GM23338 (cell line): ENCODE measurements at places on chromosomes 4 and X.

DNA sequence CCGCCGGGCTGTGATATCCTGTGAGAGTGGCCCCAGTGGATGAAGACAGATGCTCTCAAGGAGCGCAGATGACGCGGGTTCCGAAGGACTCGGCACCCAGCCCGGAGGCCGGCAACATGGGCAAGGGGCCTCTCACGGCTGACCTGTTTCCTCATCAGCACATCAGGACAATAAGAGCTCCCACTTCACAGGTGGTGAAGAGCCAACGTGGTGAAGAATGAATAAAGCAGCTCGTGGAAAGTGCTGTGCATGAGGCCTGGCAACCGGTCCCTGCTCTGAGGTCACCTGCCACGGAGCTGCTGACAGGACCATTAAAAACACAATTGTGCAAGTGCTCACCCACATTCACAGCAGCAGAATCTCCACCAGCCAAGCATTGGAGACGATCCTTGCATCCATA, 22.9 kb downstream of the ABLIM2 start:
- H3K4me3 ChIP-seq, result no peak overlapping the region
- H3K4me1 ChIP-seq, result no peaks in the 10 kb centered on the region
- no peak overlapping the region for H3K27ac ChIP-seq
- DNase-seq, result no peak
- no peaks in the 10 kb centered on the region for H3K27me3 ChIP-seq

DNA sequence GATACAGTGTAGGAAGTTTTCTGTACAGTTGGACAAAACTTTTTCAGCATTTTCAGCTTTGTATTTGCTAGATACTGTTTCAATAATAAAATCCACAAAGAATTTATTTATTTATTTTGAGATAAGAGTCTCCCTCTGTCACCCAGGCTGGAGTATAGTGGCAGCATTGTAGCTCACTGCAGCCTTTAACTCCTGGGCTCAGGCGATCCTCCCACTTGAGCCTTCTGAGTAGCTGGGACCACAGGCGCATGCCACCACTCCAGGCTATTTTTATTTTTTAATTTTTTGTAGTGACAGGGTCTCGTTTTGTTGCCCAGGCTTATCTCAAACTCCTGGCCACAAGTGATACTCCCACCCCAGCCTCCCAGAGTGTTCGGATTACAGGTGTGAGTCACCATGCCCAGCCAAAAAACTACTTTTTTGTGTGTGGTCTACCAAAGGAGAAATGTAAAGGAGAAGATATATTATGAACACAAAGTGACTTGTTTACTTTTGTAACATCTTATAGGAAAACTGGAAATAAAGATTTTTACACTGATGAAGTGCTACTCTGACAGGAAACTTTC, 13.0 kb upstream of the SOWAHD start:
- no peak overlapping the region for H3K27ac ChIP-seq
- no peaks in the 10 kb centered on the region for H3K36me3 ChIP-seq
- no peaks in the 10 kb centered on the region for H3K27me3 ChIP-seq
- no peak for DNase-seq
- no peak overlapping the region for H3K4me3 ChIP-seq

GRCh38 chr4:119130365-119131065, 5.1 kb upstream of the MYOZ2 start:
- H3K4me3 ChIP-seq, result no peak overlapping the region
- H3K27me3 ChIP-seq, result no peaks in the 10 kb centered on the region
- DNase-seq, result no peak
- no peaks in the 10 kb centered on the region for H3K4me1 ChIP-seq
- H3K36me3 ChIP-seq, result no peaks in the 10 kb centered on the region

- no peak overlapping the region for H3K27ac ChIP-seq
- H3K36me3 ChIP-seq, result no peaks in the 10 kb centered on the region
- H3K27me3 ChIP-seq, result no peaks in the 10 kb centered on the region
- no peaks in the 10 kb centered on the region; the same call in 1 of the 2 replicates for H3K4me1 ChIP-seq
- DNase-seq, result no peak
These were observed 301.7 kb upstream of the TRAM1L1 start for GRCh38 chr4:117387072-117387471.

GRCh38 chrX:107982356-107982755, at the start of gene TEX13B:
Gene TEX13B, minus strand, starts transcription at chrX:107982370. Its CDS starts 243 bp downstream, at chrX:107982127.
- H3K4me3 ChIP-seq, result no peak within 1 kb of the TSS
- H3K27ac ChIP-seq, result no peak within 1 kb of the TSS
- H3K36me3 ChIP-seq, result no peaks in the 10 kb centered on the region
- DNase-seq, result no peak

- no peak for DNase-seq
- no peaks in the 10 kb centered on the region for H3K27me3 ChIP-seq
- no peak overlapping the region for H3K4me3 ChIP-seq
- H3K27ac ChIP-seq, result no peak overlapping the region
- no peaks in the 10 kb centered on the region for H3K4me1 ChIP-seq
These were observed 1477.1 kb upstream of the PCDH7 start for GRCh38 chr4:29243054-29243453.

DNA sequence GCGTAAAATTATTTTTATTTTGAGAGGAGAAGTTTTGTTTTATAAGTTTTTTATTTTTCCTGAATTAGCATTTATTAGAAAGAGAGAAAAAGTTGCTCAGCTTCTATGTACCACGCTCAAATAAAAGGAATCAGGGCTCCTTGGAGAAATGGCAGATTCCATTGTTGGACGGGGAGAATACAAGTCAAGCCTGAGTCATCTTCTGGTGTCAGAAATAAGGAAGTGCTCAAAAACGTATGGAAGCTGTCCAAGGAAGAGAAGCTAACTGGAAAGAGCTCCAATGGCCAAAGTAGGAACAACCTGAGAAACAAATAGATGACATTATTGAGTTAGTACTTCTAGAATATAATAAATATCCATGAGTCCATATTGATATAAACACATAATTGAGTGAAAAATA, 89.3 kb upstream of the NEIL3 start:
- H3K36me3 ChIP-seq, result no peaks in the 10 kb centered on the region
- H3K27me3 ChIP-seq, result no peaks in the 10 kb centered on the region
- no peak overlapping the region for H3K27ac ChIP-seq
- no peak overlapping the region for H3K4me3 ChIP-seq
- H3K4me1 ChIP-seq, result peaks cover 10% of the 10 kb centered on the region

- no peak overlapping the region for H3K27ac ChIP-seq
- no peak overlapping the region for H3K4me3 ChIP-seq
- no peaks in the 10 kb centered on the region for H3K27me3 ChIP-seq
- H3K36me3 ChIP-seq, result no peaks in the 10 kb centered on the region
- H3K4me1 ChIP-seq, result no peaks in the 10 kb centered on the region
These were observed 1448.8 kb downstream of the TECRL start for GRCh38 chr4:62960415-62960814.

DNA sequence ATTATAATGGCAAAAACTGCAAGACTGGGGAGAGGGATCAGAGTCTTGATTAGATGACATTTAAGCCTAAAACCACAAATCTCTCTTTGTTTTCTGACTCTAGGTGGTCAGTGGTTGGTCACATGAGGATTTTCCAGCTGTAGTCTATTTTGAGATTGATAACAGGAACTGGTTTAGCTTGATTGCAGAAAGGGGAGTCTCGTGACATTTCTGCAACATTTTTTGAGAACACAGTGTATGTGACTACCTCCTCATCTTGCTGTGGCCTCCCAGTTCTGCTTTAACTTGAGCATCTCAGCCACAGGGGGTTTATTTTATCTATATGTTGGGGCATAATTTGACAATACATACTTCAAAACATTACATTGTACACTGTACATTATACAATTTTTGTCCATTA, 726.4 kb upstream of the MAGEB2 start:
- no peaks in the 10 kb centered on the region for H3K27me3 ChIP-seq
- no peak overlapping the region for H3K27ac ChIP-seq
- H3K36me3 ChIP-seq, result no peaks in the 10 kb centered on the region
- DNase-seq, result no peak
- H3K4me1 ChIP-seq, result no peaks in the 10 kb centered on the region

GRCh38 chr4:143667461-143667860, 33.0 kb downstream of the FREM3 start:
- no peak overlapping the region for H3K4me3 ChIP-seq
- H3K36me3 ChIP-seq, result no peaks in the 10 kb centered on the region
- H3K4me1 ChIP-seq, result 0 out of 2 replicates have a peak, but pooled peaks cover 7% of the 10 kb centered on the region
- H3K27me3 ChIP-seq, result no peaks in the 10 kb centered on the region
- no peak overlapping the region for H3K27ac ChIP-seq

GRCh38 chr4:72895408-72895807, 174.1 kb downstream of the COX18 start:
- no peaks in the 10 kb centered on the region for H3K36me3 ChIP-seq
- no peak overlapping the region for H3K27ac ChIP-seq
- H3K4me1 ChIP-seq, result peaks cover 29% of the 10 kb centered on the region
- DNase-seq, result peak; percentile 18

DNA sequence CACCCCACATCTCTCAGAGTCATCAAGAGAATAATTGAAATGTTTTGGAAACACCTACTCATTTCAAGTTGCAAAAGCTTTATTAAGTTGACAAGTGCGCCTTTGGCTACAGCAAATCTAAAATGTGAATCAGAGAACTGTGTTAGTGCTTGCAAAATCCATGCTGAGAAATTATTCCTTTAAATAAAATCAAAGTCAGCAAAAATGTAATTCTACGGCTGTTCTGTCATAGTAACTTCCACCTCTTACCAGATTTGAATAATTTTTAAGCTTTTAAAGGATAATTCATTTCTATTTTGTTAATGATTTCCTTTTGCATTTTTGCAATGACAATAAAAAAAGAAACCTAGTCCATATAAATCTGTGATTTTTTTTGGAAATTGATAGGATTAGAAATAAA, 1779.1 kb downstream of the STIM2 start:
- H3K27ac ChIP-seq, result no peak overlapping the region
- H3K4me1 ChIP-seq, result no peaks in the 10 kb centered on the region
- H3K4me3 ChIP-seq, result no peak overlapping the region
- H3K27me3 ChIP-seq, result no peaks in the 10 kb centered on the region
- H3K36me3 ChIP-seq, result no peaks in the 10 kb centered on the region
- DNase-seq, result no peak

GRCh38 chr4:169397762-169398161, 127.0 kb upstream of the SH3RF1 start:
- H3K27me3 ChIP-seq, result no peaks in the 10 kb centered on the region
- H3K27ac ChIP-seq, result no peak overlapping the region
- no peaks in the 10 kb centered on the region for H3K36me3 ChIP-seq

DNA sequence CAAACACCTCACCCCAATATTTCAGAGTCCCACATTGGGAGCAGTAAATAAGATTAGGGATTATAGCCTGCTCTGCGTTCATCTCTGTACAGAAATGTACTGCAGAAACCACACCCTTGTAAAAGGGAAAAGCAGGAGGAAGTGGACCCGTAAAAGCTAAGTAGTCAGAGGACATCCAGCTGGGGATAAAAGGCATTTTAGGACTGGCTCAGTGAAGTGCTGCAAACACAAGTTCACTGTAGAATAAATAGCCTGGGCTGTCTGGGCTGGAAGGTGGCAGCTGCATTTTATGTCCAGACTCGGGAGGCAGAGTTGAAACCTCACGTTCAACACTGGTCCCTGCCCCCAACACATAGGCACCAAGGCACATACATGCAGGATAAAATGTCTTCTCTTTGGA, 178.7 kb upstream of the FAT1 start:
- no peak overlapping the region for H3K27ac ChIP-seq
- H3K36me3 ChIP-seq, result no peaks in the 10 kb centered on the region
- H3K4me3 ChIP-seq, result no peak overlapping the region
- no peaks in the 10 kb centered on the region for H3K4me1 ChIP-seq
- H3K27me3 ChIP-seq, result no peaks in the 10 kb centered on the region

- H3K4me1 ChIP-seq, result no peaks in the 10 kb centered on the region
- DNase-seq, result no peak
- no peak overlapping the region for H3K4me3 ChIP-seq
- peaks cover 7% of the 10 kb centered on the region; the same call in 1 of the 2 replicates for H3K36me3 ChIP-seq
These were observed 17.6 kb downstream of the GIMD1 start for GRCh38 chr4:106351016-106351415.

- no peaks in the 10 kb centered on the region for H3K36me3 ChIP-seq
- no peaks in the 10 kb centered on the region for H3K4me1 ChIP-seq
- no peak for DNase-seq
- H3K4me3 ChIP-seq, result no peak overlapping the region
These were observed 232.8 kb upstream of the RASGEF1B start for GRCh38 chr4:81704461-81704860.

GRCh38 chr4:2465032-2465431, 3.9 kb upstream of the RNF4 start:
- no peak for DNase-seq
- peaks cover 28% of the 10 kb centered on the region for H3K27me3 ChIP-seq
- peaks cover 11% of the 10 kb centered on the region for H3K4me1 ChIP-seq
- no peak overlapping the region for H3K4me3 ChIP-seq
- H3K36me3 ChIP-seq, result no peaks in the 10 kb centered on the region

GRCh38 chr4:41969671-41970070, 11.9 kb upstream of the DCAF4L1 start:
- no peak overlapping the region for H3K4me3 ChIP-seq
- H3K4me1 ChIP-seq, result no peaks in the 10 kb centered on the region
- DNase-seq, result no peak
- H3K36me3 ChIP-seq, result 0 out of 2 replicates have a peak, but pooled peaks cover 8% of the 10 kb centered on the region
- H3K27ac ChIP-seq, result no peak overlapping the region
- H3K27me3 ChIP-seq, result no peaks in the 10 kb centered on the region

- no peak for DNase-seq
- H3K27ac ChIP-seq, result no peak overlapping the region
- H3K4me3 ChIP-seq, result no peak overlapping the region
- H3K27me3 ChIP-seq, result no peaks in the 10 kb centered on the region
- H3K36me3 ChIP-seq, result no peaks in the 10 kb centered on the region
- H3K4me1 ChIP-seq, result no peaks in the 10 kb centered on the region
These were observed 1294.9 kb downstream of the ADGRL3 start for GRCh38 chr4:62495032-62495431.

GRCh38 chr4:2390146-2390545, 28.3 kb downstream of the ZFYVE28 start:
- no peak overlapping the region for H3K4me3 ChIP-seq
- no peaks in the 10 kb centered on the region for H3K27me3 ChIP-seq
- no peak for DNase-seq
- H3K36me3 ChIP-seq, result no peaks in the 10 kb centered on the region

- H3K4me1 ChIP-seq, result no peaks in the 10 kb centered on the region
- no peak overlapping the region for H3K27ac ChIP-seq
- no peaks in the 10 kb centered on the region for H3K36me3 ChIP-seq
- H3K4me3 ChIP-seq, result no peak overlapping the region
- no peak for DNase-seq
These were observed 7.7 kb downstream of the FANCB start for GRCh38 chrX:14865201-14865600.

DNA sequence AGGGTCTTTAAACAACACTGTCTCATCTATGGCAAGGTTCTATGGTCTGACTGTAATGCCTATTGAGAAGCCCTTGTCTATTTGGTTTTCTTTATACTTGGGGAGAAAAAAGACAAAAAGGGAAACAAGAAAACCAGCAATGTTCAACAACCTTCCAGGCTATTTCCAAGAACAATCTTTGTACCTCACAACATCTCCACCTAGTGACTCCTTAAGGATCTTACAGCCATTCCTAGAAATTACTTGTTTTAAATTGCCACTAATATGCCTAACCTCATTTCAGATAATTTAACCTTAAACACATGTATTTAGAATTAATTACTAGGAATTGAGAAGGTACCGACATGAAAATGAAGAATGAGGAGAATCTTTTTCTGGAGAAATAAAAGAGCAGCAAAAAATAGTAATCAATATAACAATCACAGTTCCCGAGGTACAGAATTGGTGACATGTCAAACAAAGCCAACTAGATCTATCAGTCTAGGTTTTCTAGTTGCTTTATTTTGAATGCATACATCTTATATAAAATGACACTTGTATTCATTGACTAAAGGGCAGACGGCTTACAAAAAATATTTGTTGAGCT, 1.6 kb upstream of the RBM46 start:
- no peaks in the 10 kb centered on the region for H3K27me3 ChIP-seq
- no peaks in the 10 kb centered on the region for H3K4me1 ChIP-seq
- no peak overlapping the region for H3K4me3 ChIP-seq
- no peaks in the 10 kb centered on the region for H3K36me3 ChIP-seq
